ENCODE measurements at places on chromosomes 11 and 22.

- no peak for DNase-seq
These were observed 2.9 kb upstream of the APOBEC3A start for GRCh38 chr22:38954414-38955043.

DNA sequence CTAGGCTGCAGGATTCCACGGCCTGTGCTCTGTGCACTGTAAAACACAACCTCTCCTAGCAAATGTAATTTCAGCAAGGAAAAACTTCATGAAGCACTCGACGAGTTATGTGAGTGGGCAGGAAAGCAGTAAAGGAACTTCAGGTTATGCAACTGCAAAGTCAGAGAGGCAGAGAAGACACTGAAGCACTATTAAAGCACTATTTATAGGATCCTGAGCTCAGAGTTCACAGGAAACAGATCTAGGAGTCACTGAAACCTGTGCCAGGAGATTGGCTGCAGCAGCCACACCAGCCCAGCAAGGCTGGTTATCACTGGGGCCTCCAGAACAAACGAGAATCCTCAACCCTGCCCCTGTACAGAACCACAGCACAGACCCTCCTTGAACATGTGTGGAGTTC is 2.5 kb downstream of the SMIM35 start:
- DNase-seq, result peak; percentile 47

DNA sequence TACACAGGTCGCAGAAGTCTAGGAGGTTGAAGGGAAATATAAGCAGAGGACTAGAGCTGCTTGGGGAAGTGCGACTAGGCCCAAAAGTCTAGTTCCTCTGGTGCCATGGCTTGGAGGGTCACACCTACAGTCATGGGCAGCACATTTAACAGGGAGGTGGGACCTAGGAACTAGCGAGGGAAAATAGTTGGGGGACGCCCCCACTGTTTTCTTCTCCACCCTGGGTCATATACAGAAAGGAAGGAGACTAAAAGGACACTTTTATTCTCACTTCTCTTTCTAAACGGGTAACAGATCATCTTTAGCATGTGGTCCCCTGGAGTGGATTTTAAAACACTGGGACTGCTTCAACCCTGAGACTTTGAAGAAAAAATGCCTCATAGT is 16.6 kb downstream of the APIP start:
- no peak for DNase-seq

DNA sequence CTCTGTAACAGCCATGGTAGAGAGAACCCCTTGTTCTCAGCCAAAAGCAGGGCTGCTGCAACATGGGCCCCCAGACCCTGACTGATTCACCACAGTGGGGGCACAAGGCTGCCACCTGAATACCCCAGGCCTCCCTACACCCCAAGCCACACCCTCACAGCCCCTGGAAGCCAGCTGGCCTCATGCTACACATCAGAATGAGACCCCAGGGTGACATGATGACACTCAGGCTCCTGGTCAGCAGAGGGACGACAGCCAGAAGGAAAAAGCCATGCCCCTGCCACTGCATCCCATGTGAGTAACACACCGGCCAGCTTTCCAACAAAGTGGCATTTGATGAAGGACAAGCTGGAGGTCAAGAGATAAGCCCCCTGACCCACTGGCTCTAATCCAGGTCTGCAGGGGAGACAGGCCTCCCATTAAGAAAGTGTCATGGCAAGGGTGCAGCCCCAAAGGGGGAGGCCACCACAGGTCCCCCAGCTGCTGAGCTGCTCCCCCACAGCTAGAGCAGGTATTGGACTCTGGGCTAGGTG is 2.6 kb downstream of the CDPF1 start:
- no peak for DNase-seq

DNA sequence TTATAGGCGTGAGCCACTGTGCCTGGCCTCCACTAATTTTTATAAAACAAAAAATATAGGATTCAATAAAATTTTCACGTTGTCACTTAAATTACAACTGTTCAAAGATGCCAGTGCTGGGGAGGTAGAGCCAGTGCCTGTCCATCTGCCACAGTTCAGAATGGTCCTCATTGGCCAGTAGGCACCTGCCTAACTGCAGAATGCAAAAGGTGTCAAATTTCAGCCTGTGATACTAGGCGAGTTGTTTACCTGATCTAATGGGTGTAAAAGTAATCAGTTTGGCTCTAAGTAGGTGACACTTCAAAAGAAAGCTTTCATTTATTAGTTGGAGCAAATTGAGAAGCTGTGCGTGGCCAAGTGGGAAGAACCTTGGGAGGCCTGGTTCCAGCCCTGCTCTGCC is 2.4 kb downstream of the SMARCB1 start:
- DNase-seq, result no peak

DNA sequence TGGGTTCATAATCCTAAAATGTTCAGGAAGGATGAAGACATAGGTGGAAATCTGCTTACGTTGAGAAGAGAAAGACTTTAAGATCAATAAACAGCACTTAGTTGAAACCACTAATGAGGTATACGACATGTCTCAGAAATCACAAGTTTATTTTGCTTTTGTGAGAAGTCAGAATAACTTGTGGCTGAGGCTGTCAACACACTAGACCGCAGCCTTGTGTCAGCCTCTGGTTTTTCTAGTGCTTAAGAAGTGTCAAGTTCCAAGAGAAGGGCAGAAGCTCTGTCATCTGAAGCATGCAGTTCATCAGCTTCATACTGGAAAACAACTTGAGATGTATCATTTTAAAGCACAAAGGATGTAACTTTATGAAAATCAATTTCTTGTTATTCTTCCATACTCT is 420.9 kb downstream of the METTL15 start:
- peak; percentile 55 for DNase-seq

GRCh38 chr11:118531597-118532084 is 649 bp downstream of the TMEM25 start:
- no peak for DNase-seq

- DNase-seq, result peak; percentile 53
These were observed 12.4 kb downstream of the MAJIN start for GRCh38 chr11:64959498-64959897.

DNA sequence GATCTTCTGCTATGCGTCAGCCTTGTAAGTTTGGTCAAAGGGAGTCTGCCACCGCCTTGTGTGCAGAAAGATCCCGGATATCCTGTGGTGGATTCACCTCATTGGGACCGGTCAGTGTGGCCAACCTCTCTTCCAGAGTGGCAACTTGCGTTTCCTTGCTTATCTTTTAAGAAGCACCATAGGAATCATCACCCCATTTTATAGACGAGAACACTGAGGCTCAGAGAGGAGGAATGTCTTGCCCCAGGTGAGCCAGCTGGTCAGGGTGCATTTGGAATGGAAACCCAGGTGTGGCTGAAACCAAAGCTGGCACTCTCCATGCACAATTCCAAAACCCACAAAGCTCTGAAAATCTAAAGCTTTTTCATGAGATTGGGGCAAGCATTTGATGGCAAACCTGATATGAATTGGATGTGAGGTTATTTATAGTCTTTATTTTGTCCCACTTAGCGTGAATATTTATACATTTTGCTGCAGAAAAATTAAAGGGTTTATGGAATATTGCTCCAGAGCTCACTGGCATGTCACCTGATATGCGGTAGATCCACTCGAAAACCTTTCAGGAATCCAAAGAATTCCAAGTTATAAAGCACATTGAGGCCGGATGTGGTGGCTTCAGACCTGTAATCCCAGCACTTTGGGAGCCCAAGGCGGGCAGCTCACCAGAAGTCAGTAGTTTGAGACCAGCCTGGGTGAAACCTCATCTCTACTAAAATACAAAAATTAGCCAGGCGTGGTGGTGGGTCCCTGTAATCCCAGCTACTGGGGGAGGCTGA is 12.1 kb upstream of the EIF3D start:
- no peak for DNase-seq

DNA sequence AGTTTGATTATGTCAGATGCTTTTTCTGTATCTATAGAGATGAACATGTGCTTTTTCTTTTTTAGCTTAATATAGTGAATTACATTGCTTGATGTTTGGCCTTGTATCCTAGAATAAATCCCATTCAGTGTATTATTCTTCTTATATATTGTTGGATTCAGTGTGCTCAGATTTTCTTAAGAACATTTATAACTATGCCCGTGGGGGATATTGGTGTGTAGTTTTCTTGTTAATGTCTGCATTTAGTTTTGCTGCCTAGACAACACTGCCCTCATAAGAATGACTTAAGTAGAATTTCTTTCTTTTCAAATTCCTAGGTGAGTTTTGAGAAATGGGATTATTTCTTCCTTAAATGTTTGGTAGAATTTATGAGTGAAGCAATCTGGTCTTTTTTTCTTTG is 98.5 kb downstream of the TMEM135 start:
- no peak for DNase-seq

DNA sequence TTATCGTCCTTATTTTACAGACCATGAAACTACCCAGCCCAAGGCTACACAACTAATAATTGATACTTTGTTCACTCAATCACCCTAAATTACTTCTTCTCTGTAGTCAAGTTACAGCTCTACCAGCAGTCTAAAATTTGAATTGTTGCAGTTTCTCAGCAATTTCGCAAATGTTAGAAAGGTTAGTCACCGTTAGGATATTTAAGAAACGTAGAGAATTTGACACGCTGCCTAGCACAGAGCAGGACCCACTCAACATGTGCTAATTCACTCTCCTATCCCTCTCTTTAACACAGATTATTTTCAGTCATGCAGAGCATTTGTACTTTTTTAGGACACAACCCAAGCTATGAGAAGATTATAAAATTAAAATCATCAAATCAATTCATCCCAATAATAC is 771.1 kb upstream of the LUZP2 start:
- DNase-seq, result peak; percentile 44
